ENCODE measurements at places on chromosomes 3 and 15. TPM values are rescaled to one million over a fixed set of nuclear protein-coding genes. Genes with fewer than 3 reads are reported as not detected.

Gene SLC26A6
- 35.1 TPM for total RNA-seq

Gene TLR9
- not detected for total RNA-seq

Gene CNTN3
- total RNA-seq, result not detected

Gene ANKDD1A
- total RNA-seq, result 17.7 TPM

Gene C3orf20
- total RNA-seq, result 0.49 TPM

Gene ACP3
- 12.3 TPM for total RNA-seq

DNA sequence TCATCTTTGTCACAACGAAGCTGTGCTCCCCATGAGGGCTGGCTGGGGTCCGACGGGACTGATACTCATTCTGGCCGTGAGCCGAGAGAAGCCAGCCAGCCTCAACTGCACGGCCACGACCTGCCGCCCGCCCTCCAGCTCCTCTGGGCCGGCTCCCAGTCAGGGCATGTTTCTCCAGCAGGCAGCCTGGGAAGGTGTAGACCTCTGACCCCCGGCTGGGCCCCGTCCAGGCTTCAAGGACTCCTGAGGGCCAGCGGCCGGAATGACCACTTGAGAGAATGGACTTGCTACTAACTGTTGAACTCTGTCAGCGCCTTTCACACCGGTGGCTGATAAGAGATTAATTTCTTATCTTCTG, 18.1 kb upstream of the MUC4 start:
- DNase-seq, result no peak

GRCh38 chr3:108093021-108093420, 2.2 kb upstream of the CD47 start:
- DNase-seq, result no peak

- no peak for DNase-seq
Observed at GRCh38 chr3:49634736-49635135, 39.4 kb upstream of the APEH start.

- DNase-seq, result no peak
Observed at GRCh38 chr3:191362037-191362436, 31.7 kb upstream of the UTS2B start.

DNA sequence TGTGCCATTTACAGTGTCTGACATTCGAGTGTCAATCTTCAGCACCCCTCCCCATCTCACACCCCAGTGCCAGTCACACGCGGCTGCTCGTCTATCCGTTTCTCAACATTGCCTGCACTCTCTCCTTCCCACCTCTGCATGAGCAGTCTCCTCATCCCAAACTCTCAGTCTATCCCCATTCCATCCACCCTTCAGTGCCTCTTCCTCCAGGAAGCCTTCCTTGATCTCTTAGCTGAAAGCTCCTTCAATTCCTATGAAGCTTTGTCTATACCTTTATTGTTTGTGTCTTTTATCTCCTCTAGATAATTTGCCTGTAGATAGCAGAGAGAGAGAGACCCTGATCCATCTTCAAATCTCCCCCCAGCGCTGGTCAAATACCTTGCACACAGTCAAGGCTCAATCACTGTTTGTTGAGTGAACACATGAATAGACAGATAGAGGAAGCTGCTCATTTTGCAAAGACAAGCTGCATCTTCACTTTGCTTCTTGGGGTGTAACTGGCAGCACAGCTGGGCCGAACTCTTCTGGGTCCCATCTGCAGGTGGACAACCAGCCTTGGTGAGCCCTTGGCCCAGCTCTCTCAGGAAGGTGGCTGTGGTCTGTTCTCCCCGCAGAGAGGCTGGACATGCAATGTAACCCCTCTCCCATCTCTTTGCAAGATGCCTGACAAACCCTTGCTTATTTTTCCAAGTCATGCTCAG, 52.8 kb downstream of the ITGA11 start:
- DNase-seq, result no peak

DNA sequence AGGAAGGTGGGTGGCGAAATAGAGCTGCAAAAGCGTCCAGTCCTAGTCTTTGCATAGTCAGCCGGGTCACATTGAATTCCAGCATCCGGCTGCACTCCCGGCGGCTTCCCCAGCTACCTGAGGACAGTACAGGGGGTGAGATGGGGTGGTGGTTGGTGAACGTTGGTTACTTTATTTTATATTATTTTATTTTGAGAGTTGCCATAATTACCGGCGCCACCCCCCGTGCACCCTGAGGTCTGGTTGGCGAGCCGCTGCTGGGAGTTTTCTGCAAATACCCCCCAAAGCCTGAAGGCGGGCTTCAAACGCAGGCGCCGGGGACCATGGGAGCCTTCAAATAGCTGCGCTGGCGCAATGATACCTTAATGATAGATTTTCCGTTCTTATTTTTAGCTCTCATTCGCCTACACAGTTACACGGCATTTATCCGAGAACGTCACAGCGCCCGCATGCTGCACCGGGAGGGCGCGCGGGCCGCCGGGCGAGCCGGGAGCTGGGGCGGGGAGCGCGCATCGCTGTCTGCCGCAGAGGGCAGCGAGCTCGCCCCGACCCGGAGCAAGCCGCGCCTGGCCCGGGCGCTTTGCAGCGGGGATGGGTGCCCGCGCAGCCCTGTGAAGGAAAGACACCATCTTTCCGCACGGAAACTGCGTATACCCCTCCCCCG, 756 bp upstream of the RASGRF1 start:
- no peak for DNase-seq

- no peak for DNase-seq
Observed at GRCh38 chr3:134201201-134202130, 49.2 kb downstream of the RYK start.

GRCh38 chr3:188156056-188156455, 2.1 kb downstream of the LPP start:
- DNase-seq, result no peak

- no peak for DNase-seq
Observed at GRCh38 chr3:116449546-116450350, 4.5 kb upstream of the LSAMP start.

DNA sequence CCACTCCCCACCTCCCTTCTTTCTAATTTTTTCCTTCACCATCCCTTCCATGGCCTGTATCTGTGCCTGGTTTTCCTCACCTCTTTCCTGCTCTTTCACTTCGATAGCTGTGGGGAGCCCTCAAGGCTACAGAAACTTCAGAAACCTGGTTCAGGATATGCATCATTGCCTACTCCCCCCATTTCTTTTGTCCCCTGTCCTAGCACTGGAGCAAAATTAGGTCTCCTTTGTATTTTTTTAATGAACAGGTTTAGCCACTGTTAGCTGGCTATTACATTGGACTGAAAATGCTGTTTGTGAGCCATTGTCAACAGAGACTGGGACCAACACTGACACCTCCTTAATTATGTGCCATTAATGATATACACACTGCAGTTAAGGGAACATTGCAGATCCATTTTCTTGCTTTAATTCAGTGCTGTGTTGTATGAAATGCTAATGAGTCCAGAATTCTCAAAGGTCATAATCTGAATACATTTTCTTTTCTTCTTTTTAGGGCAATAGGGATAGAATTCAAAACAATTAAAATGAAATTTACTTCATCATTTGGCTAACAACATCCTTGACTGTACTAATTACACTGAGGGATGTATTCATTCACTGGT, 138.6 kb downstream of the PDCD6IP start:
- DNase-seq, result no peak

- peak; percentile 97 for DNase-seq
Observed at GRCh38 chr15:65792138-65792987, at the start of gene DENND4A. TSS of gene DENND4A (minus strand) at chr15:65792293. CDS start at chr15:65756450, 35,843 bp downstream.

DNA sequence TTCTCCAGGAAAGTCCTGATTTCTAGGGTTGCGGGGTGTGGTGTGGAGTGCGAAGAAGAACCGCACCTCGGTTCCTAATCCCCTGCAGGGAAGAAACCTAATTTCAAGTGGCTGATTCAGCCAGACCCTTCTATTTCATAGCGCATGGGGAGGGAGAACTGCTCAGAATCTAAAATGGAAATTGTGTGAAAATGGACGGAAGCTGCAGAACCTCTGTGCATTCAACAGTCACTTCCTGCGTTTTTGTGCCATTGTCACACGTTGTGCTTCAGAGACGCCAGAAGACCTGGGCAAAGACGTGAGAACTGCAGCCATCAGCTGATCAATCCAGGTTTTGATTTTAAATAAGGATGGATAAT, 1.2 kb downstream of the SIDT1 start:
- no peak for DNase-seq

Measured in vagina (tissue), 2 donors.